T-helper 9 cell (primary cell): ENCODE measurements at places on chromosomes 2 and 18.

DNA sequence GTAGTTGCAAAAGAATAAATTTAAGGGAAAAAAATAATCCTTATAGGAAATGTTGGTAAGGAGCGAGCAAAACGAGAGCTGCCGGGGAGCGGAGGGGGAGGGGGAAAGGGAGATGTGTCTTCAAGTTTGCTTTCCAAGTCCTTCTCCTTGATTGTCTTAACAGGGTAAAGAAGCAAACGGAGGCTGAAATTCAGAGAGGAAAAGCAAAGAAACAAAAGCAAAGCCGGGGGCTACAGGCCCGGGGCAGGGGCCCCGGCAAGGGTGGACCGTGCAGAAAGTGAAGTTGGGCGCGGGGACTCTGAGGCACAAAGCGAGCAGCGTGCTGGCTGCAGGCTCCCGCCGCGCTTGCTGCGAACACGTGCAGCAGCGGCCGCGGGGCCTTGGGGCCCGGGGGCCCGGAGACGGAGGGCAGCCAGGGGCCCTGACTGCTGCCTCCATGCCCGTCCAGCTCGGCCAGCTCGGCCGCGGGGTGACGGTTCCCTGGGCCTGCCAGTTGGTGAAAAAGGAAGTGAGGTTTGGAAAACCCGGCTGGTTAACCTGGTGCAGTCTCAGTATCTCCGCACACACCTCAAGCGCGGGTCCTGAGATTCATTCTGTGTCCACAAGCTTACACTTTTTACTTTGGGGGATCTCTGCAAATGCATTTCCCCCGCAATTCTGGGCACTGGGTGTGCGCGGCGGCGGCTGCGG lies 4.1 kb downstream of the BCL11A start:
- no peak for DNase-seq

- DNase-seq: no peak
These were observed 2.9 kb downstream of the FBLN7 start for GRCh38 chr2:112140899-112141625.

- DNase-seq: no peak
These were observed 239.7 kb downstream of the FAM210A start for GRCh38 chr18:13486686-13487085.

DNA sequence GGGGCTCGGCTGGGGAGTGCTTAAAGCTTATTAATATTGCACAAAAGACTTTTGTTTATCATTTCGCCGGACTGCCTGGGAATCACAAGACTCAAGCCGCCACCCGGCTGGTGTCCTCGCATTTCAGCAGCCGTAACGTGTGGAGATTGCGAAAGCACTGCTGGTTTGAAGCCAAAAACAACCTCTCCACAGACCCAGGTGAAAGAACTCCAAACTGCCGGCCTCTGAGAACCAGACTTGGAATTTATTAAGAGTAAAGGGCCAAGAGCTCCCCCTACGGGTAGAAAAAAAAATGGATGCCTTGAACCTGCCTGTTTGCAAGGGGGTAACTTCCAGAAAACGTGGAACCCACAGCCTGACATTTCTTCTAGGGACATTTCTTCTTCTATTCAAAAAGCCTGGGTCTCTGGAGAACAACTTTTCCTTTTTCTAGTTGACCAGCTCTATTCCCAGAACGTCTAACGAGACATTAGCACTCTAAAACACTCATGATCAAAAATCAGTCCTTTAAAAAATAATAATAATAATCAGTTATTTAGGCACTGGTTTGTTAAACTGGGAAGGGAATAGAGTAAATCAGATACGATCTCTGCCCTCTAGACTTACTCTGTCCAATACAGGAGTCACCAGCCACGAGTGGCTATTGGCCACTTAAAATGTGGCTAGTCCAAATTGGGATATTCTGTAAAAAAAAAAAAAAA lies 216.3 kb downstream of the C1D start:
- peak; percentile 1 for DNase-seq

- no peak for DNase-seq
These were observed 124.6 kb downstream of the TMEFF2 start for GRCh38 chr2:192070099-192070498.

DNA sequence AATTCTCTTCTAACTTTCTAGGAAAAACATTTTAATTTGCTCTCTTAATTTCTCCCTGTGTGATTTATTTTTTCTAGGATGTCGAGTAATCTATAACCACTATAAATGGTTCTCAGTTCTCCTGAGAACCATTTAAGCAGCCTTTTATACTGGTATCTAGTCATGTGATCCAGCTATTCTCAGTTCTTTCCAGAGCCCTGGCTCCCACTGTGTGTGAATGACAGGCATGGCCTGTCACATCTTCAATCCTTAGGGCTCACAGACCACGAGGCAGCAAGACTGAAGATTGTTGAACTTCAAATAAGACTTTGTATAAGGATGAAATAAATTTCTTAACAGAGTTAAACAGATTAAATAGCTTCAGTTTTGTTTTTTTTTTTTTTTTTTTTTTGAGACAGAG lies 219.4 kb downstream of the HNMT start:
- DNase-seq: no peak

- DNase-seq: no peak
These were observed 27.7 kb downstream of the SH3BP4 start for GRCh38 chr2:234979204-234980167.

GRCh38 chr18:79954791-79955190 lies 3.3 kb upstream of the SLC66A2 start:
- no peak for DNase-seq

DNA sequence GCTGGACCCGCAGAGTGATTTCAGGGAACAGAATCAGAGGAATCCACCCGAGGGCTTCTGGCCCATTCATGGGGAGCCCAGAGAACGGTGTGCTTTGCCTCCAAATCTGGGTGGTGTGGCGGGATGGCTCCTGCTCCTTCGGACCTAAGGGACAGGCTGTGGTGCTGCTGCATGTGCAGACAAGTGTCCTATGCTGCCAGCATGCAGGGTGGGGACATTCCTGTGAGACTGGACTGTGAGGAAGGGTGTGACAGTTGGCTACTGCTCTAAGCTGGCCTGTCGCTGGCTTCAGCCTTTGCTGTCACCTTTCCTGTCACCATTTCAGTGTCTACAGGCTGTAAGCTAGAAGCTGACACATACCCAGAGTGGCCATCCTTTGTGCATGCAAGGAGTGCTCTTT lies 2.9 kb upstream of the SLC4A3 start:
- no peak for DNase-seq

- DNase-seq: no peak
These were observed 30.3 kb downstream of the ZNF532 start for GRCh38 chr18:58894930-58895329.

- DNase-seq: no peak
These were observed 93.9 kb upstream of the CCDC85A start for GRCh38 chr2:56089931-56090330.

GRCh38 chr2:71927757-71928715 lies 219.6 kb downstream of the CYP26B1 start:
- DNase-seq: no peak

DNA sequence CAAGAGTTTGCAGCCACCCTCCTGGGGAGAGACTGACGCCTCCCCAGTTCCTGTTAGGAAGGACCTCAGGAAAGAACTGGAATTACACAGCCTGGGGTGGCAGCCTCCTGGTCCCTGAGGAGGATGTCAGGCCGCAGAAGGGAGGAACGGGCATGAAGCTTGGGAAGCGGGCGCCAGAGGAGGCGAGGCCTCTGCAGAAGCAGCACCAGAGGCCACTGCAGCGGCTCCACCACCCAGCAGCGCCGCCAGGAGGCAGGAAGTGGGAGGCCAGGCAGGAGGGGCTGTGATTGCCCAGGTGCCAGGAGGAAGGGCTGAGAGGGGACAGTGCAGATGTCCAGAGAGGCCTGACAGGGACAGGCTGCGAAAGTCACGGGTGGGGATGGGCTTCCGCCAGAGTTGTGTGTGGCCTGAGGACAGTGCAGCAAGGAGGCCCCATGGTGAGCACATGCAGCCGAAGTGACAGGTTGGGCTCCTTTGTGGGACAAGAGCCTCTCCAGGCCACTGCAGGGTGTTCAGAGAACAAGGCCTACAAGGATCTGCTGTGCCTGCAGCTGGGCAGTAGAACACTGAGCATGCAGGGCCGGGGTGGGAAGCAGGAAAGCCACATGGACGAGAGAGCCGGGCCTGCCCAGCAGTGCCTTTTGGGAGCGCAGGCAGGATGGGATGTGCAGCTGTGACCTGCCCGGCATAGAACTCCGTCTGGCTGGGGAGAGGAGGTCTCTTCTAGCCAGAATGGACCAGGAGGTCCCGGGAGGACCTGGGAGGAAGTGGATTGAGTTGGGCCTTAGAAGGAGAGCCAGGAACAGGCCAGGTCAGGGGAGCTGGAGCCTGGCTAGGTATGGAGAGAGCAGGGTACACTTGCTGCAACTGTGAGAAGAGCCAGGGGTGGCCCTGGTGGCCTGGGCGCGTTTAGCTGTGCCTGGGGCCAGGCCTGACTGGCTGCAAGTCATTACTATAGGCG lies 39.1 kb upstream of the ALPP start:
- DNase-seq: no peak

DNA sequence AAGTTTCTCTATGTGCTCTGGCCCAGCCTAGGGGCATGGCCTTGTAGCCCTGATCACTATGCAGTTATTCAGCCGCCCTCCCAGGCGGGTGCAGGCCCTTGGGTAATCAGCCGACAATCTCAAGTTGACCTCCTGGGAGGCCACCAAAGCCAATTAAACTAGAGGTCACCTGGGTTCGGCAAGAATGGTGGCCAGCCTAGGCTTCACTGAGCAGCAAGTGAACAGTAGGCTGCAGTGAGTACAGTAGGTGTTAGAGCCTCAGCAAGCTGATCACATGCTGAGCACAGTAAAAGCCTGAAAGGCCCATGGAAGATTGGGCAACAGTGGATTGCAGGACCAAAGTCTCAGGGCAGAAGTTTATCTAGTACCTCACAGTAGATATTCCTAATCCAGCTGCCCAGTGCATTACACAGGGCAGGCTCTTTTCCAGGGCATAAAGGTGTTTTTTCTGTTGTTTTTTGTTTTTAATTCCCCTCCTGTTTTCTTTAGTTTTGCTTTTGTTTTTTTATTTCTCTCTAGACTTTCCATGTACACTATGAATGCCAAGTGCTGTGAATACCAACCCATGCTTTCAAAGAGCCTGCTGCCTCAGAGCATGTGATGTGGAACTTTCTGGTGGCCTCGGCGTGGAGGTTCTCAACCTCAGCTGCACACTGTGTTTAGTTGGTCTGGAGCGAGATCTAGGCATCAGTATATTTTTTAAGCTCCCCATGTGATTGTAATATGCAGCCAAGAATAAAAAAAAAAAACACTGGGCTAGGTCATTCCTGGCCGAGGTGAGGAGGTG lies 55.9 kb upstream of the ATL2 start:
- no peak for DNase-seq

DNA sequence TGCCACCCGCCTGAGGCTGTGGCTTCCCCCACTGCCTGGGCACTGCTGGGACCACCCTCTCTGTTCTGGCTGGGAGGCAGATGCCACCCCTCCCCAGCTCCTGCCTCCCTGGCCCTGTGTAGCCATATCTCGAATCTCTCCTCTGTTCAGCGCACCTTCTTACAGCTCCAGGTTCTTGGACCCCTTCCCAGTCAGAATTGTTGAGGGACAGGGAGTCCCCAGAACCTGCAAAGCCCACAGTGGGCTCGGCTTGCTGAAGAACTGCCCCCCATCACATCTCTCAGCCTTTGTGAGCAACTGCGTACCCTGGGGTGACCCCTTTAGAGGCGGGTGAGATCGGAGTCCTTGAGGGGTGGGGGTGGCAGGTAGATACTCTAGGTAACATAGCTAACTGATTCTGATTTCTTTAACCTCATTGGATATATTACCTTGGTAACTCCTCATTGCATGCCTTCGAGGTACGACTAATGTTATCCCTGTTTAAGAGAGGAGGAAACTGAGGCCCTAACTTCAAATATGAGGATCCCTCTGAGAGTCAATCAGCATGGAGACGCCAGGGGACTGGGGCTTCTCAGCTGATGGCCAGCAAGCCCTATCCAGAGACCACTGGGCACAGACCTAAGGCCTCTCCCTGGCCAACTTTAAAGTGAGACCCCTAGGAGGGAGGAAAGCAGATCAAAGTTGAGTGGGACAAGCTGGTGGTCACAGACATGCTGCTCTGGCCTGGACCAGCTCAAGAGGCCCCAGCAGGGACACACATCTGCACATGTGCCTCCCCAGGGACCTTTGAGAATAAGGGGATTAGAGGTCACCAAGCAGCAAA lies 101.3 kb downstream of the CAPN13 start:
- DNase-seq: no peak

DNA sequence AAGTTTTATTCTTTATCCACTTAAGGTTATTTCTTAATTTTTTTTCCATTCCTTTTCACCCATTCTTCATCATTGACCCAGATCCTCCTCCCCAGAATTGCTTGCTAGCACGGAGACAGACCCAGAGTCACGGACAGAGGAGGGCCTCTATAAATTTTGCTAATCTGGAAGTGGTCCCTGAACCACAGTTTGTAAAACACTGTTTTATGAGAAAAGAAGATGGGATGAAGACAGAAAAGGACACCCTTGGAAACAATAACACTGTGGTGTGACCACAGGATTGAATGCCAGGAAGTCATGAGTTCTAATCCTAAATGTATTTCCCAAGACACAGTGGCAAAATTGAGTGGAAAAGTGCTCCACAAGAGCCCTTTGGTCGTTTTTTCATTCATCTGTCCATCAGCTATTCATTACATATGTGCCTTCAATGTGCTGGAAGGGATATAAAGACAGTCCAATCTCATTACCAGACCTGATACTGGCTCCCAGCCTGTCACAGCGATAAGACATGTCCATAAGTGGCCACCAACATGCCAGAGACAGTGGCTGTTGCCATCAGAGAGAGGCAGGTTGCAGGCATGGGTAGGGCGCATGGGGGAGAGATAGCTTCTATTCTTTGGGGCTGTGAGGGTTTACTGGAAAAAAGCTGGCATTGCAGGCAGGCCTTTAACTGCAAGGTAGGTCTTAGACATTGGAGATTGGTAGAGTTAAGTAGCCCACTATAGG lies 175.2 kb upstream of the ALPP start:
- DNase-seq: no peak

DNA sequence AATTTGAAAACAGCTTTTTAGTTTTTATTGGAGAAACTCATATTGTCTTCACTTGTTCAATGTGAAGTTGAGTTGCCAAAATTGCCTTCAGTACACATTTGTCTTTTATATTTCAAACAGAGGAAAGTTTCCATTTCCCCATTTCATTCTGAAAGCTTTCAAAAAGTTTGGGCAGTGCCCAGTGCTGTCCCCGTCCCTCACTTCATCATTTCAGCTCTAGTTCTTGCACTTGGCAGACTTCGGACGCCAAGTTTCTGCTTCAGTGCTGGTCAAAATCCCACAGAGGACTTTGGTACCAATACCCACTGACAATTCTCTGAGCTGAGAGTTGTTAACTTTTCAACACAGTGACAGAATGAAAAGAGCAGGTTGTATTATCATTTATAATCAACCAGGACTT lies 43.4 kb upstream of the AQP4 start:
- DNase-seq: no peak

- no peak for DNase-seq
These were observed 15.0 kb upstream of the TTR start for GRCh38 chr18:31576670-31577069.

DNA sequence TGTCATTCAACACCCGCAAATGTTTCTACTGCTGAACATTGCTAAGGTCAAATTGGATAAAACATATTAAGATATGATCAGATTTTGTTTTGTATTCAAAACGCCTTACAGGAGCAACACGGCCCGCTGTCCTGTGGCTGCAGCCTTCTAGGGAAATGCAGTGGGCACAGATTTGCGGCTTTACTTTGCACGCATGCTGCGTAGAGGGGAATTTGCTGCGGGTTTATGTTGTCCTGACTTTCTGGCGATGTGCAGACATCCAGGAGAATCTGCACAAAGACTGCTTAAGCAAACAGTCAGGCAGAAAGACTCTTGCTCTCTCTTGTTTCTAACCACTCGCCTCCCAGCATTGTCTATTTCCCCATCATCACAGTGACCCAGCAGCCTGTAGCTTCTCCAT lies 88.3 kb downstream of the LRRC30 start:
- no peak for DNase-seq
